ENCODE measurements at places on chromosomes 6 and 20. TPM values are rescaled to one million over a fixed set of nuclear protein-coding genes. Genes with fewer than 3 reads are reported as not detected.

GRCh38 chr6:7588506-7588905, 1.5 kb upstream of the SNRNP48 start:
- no peak for DNase-seq

Gene TMEM74B
- total RNA-seq, result 1.2 TPM

GRCh38 chr6:158506601-158507000, 53.3 kb upstream of the TMEM181 start:
- no peak for DNase-seq

Gene HLA-DPB1
- 11.3 TPM for total RNA-seq

Gene RAMACL
- total RNA-seq, result 0.28 TPM

DNA sequence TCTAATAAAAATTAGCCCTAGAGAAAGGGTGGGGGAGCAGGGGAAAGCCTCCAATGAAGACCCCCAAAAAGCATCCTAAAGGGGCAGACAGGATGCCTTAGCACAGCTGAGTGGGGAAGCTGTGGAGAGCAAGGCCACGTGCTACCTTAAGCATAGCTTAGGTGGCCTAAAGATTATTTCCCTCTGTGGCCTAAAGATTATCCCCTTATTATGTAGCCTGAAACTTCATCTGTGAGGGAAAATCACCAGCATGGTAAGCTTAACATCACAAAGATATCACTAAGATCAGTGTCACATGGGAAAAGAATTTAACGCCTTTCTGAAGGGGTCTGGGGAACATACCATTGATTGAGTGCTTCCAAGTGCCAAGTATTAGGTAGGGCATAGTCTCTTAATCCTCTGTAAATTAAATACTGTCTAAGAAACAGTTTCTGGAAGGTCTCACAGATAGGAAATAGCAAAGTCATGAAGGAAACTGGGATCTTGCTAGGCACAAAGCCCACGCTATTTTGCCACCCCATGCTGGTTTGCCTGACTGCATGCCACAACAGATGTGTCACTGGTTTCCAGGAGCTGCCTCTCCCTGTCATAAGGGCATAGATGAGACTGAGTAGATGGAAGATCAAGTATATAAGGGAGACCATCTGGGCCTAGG, 170.0 kb downstream of the HACE1 start:
- no peak for DNase-seq

Gene TSPO2
- total RNA-seq, result 0.30 TPM

- DNase-seq, result no peak
Measured at GRCh38 chr6:23031986-23032385, 462.6 kb downstream of the HDGFL1 start.

GRCh38 chr20:11080781-11081377, 407.1 kb upstream of the JAG1 start:
- DNase-seq, result no peak

- DNase-seq, result no peak
Measured at GRCh38 chr20:46974669-46975434, 80.2 kb downstream of the EYA2 start.

All from left lobe of liver (tissue), 2 donors.